Left ventricle myocardium inferior (tissue), 1 donor: ENCODE measurements at places on chromosomes 16 and 17. TPM values are rescaled to one million over a fixed set of nuclear protein-coding genes. Genes with fewer than 3 reads are reported as not detected.

CTNS gene
- total RNA-seq = 6.2 TPM

STX1B gene
- total RNA-seq = 0.77 TPM

TBL3 gene
- total RNA-seq = 22.6 TPM

DNA sequence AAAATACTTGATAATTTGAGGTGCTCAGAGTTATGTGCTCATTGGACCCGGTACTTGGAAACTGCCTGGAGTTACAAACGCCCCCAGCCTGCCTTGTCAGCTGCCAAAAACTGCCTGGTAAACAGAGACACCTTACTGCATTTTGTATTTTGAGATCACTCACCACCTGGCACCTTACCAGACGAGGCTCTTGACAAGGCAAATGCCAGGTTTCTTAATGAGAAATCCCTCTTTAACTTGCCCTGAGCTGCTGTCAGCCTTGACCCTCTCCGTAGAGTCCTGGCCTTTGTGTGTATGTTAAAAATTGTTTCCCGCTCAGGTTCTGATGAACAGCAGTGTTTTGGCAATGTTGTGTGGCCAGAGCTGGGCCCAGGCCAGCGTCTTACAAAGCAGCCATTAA is 28.8 kb downstream of the SYT17 start:
- no peak for DNase-seq

GRCh38 chr17:44384281-44384822 is 5.1 kb downstream of the ITGA2B start:
- DNase-seq = no peak
